Stimulated activated CD8-positive, alpha-beta memory T cell treated with anti-CD3 and anti-CD28 coated beads, Interleukin-15, amount 100 ng/mL, for 48 hours (primary cell): ENCODE measurements at places on chromosomes 1 and 21.

DNA sequence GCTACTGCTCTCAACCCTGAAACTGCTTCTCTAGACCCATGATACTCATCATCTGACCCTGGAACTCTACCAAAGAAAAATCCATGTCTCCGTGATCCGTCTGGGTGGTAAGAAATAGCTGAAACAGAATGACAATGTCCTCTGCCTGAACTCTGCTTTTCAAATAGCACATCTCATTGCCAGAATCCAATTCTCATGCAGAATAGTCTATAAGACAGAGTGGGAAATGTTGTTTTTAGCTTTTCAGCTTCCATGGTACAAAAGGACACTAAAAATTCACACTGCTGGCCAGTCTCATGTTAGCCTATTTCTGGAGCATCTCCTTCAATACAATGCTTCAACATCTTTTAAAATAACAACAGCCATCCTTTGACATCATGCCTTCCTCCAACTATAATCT is 1355.8 kb upstream of the PRMT6 start:
- DNase-seq: no peak

DNA sequence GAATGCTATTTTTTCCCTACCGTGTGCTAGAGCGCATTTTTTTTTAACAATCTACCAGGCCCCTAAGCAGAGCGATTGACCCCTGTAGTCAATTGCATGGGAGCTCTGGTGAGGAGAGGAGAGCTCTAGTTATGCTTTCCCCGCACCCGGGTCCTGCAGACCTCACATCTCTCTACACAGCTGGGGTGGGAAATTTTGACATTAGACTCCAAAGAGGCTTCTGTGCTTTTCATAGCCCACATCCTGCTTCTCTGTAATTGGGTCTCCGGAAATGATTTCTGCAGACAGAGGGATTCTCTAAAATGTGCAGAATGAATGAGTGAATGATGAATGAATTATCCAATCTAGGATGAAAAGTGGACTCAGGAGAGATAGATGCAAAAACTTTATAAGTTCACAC is 41.5 kb upstream of the DUSP10 start:
- no peak for DNase-seq

GRCh38 chr21:24852610-24853195 is 754.6 kb downstream of the MRPL39 start:
- DNase-seq: no peak

DNA sequence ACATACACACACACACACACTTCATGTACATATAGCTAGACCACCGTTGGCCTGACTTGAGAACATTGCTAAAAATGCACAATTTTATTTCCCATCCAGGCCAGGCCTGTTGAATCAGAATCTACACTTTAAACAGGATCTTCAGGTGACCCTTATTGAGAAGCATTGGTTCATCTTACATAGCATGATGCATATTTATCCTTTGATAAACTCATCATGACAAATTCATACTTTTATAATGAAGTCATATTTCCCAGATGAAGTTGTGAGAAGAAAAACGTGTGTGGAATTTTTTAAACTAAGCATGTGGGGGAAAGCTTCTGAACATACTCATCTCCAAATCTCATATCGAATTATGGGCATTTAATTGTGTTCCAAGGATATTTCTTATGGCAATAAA is 877.7 kb downstream of the MRPL39 start:
- DNase-seq: no peak

DNA sequence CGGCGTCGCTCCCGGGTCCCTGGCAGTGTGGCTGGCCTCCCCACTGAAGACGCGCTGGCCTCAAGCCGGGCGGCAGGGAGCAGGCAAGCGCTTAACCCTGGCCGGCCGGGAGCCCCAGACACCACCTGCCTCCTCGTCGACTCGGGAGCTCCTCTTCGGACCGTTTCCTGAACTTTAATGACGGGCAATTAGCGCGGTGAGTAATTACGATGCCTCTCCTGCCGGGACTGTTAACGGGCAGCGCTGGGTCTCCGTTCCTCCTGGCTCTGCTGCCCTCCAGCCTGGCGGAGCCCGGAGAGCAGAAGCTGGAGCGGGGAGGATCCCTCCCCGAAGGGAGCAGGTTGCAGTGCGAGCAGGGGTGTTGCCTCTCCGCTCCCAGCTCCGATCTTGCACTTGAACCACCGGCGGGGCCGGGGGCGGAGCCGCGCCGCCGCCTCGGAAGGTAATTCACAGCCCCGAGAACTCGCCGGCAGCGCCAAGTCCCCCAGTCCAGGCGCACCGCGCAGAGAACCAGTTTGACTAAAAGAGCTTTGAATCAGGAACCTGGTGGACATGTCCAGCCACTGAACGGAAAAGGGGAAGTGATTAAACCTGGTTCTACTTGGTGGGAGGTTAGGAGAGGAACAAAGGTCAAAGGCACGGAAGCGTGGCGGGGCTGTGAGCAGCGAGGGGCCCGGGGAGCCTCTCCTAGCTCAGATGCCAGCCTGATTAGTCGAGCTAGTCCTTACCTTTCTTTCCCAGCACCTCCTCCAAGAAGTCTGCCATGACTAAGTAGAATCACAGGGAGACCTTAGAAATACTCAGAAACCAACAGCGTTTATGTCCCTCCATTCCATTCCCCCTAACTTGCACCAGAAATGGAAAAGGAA is 18.3 kb upstream of the PLEKHA6 start:
- DNase-seq: no peak

GRCh38 chr1:53025769-53026112 is 36.3 kb upstream of the PODN start:
- no peak for DNase-seq

GRCh38 chr1:234771642-234772344 is 161.8 kb upstream of the IRF2BP2 start:
- DNase-seq: no peak

- peak; percentile 97 for DNase-seq
These were observed at the start of gene ZBTB21 for GRCh38 chr21:42009831-42010506. TSS of gene ZBTB21 (minus strand) at chr21:42010360. CDS start at chr21:41994095, 16,265 bp downstream.
